CD8-positive, alpha-beta memory T cell (primary cell): ENCODE measurements at places on chromosomes 16 and 17. TPM values are rescaled to one million over a fixed set of nuclear protein-coding genes. Genes with fewer than 3 reads are reported as not detected.

- no peak overlapping the region for H3K27ac ChIP-seq
- H3K27me3 ChIP-seq, result peaks cover 7% of the 10 kb centered on the region
- no peaks in the 10 kb centered on the region for H3K36me3 ChIP-seq
- H3K4me3 ChIP-seq, result no peak overlapping the region
Observed at GRCh38 chr16:55330781-55331647, 7.0 kb downstream of the IRX6 start.

GRCh38 chr16:27483088-27483437 is 66.7 kb downstream of the GTF3C1 start:
- no peak overlapping the region for H3K27ac ChIP-seq
- DNase-seq, result no peak
- peaks cover 60% of the 10 kb centered on the region for H3K36me3 ChIP-seq
- no peak overlapping the region for H3K4me3 ChIP-seq
- H3K27me3 ChIP-seq, result no peaks in the 10 kb centered on the region

- no peaks in the 10 kb centered on the region for H3K27me3 ChIP-seq
- H3K27ac ChIP-seq, result no peak overlapping the region
- H3K36me3 ChIP-seq, result no peaks in the 10 kb centered on the region
Observed at GRCh38 chr17:34733333-34733732, 154.0 kb downstream of the TMEM132E start.

DNA sequence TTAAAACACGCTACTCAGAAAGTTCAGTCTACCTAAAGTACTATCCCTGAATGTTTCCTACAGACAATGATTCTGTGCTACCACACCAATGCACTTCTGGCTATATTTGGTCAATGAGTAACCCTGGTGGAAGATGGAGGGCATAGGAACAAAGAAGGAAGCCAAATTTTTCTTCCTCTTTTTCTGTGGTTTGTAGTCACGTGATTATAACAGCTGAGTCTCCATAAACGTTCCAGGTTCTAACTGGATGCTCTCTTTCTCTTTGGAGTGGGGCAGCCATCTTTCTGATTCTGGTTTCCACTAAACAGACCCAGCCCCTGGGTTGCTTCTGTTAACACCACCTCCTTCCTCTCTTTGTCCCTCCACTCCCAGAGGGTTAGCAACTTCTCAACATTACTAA is 274.9 kb downstream of the CDH11 start:
- no peaks in the 10 kb centered on the region for H3K4me1 ChIP-seq
- H3K4me3 ChIP-seq, result no peak overlapping the region
- H3K27ac ChIP-seq, result no peak overlapping the region
- no peaks in the 10 kb centered on the region for H3K27me3 ChIP-seq
- no peaks in the 10 kb centered on the region for H3K36me3 ChIP-seq
- DNase-seq, result no peak

DNA sequence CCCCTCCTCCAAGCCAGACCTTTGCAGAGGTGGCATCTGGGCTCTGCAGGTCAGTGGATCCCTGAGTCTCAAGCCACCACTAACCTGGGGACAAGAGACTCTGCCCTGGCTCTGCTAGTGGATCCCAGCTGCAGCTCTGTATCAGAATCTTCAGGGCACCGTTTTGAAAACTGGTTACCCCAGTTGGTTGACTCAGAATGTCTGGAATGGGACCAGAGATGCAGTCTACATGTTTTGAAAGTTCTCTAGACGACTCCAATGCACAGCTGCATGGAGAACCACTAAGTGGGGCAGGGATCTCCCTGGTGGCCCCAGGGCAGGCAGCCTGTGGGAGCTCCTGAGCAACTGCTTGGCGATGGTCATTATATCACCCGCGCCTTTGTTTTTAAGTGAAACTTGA is 34.1 kb upstream of the ADORA2B start:
- DNase-seq, result no peak
- H3K27me3 ChIP-seq, result no peaks in the 10 kb centered on the region
- no peak overlapping the region for H3K27ac ChIP-seq
- H3K4me3 ChIP-seq, result no peak overlapping the region
- no peaks in the 10 kb centered on the region for H3K36me3 ChIP-seq

GRCh38 chr17:56505154-56505756 is 88.2 kb upstream of the NOG start:
- H3K4me3 ChIP-seq, result no peak overlapping the region
- no peaks in the 10 kb centered on the region for H3K36me3 ChIP-seq
- DNase-seq, result no peak
- no peak overlapping the region for H3K27ac ChIP-seq
- no peaks in the 10 kb centered on the region for H3K27me3 ChIP-seq
- H3K4me1 ChIP-seq, result no peaks in the 10 kb centered on the region

GRCh38 chr17:79597996-79598895 is 12.6 kb downstream of the RBFOX3 start:
- H3K4me3 ChIP-seq, result no peak overlapping the region
- no peaks in the 10 kb centered on the region for H3K4me1 ChIP-seq
- DNase-seq, result no peak
- peaks cover 9% of the 10 kb centered on the region for H3K27me3 ChIP-seq
- no peak overlapping the region for H3K27ac ChIP-seq

- no peak for DNase-seq
- H3K27ac ChIP-seq, result peak overlapping the region; percentile 62
- peaks cover 39% of the 10 kb centered on the region for H3K4me1 ChIP-seq
- H3K27me3 ChIP-seq, result no peaks in the 10 kb centered on the region
- H3K4me3 ChIP-seq, result peak overlapping the region; percentile 50
Observed at GRCh38 chr16:85056211-85056748, 28.7 kb downstream of the KIAA0513 start.

GRCh38 chr16:20175358-20175757 is 101.7 kb upstream of the GPR139 start:
- no peaks in the 10 kb centered on the region for H3K36me3 ChIP-seq
- no peak for DNase-seq
- no peak overlapping the region for H3K4me3 ChIP-seq
- H3K4me1 ChIP-seq, result no peaks in the 10 kb centered on the region

DNA sequence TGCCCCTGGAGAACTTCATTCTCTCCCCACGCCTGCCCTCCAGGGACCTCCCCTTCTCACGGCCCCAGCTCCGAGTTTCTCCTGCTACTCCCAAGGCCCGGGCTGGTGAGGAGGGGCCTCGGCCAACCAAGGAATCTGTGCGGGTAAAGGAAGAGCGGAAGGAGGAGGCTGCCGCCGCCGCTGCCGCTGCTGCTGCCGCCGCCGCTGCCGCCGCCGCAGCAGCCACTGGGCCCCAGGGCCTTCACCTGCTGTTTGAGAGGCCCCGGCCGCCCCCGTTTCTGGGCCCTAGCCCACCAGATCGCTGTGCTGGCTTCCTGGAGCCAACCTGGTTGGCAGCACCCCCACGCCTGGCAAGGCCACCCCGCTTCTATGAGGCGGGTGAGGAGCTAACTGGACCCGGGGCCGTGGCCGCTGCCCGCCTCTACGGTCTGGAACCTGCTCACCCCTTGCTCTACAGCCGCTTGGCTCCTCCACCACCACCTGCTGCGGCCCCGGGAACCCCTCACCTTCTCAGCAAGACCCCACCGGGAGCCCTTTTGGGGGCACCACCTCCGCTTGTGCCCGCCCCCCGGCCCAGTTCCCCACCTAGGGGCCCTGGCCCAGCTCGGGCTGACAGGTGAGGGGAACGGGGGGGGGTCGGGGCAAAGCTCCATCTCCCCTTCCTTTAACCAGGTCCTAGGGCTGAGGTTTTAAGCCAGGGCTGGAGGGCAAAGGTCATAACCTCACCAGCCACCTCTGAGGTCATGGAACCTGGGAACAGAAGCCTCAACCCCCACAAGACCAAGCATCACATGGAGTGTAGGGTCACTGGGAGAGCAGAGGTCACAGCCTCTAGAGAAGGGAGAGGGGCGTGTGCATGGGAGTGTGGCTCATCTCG is 11.0 kb downstream of the FBRS start:
- no peaks in the 10 kb centered on the region for H3K27me3 ChIP-seq
- H3K4me1 ChIP-seq, result no peaks in the 10 kb centered on the region
- H3K27ac ChIP-seq, result no peak overlapping the region

GCGR gene
- total RNA-seq, result not detected

EXOC3L1 gene
- not detected for total RNA-seq
